ENCODE measurements at places on chromosomes 2 and 18.

DNA sequence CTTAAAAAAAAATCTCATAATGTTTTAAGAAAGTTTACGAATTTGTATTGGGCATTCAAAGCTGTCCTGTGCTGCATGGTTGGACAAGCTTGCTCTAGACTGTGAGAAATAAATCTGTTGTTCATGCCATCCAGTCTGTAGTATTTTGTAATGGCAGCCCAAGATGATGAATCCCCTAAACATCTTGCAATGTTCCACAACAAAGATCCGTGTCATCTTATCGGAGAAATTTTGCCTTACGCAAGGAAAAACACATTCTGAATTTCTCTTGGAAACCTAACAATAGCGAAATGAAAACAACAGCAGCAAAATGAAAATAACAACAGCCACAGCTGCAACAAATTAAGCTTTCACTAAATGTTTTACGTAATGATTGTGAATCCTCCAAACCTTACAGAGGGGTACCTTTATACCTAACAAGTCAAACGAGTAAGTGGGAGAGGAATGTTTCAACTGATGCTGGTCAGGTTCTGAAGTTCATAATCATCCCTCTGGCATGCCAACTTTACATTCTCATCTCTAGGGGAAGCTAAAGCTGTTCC, 76.1 kb upstream of the RNU4ATAC start:
- DNase-seq = no peak

- no peak for DNase-seq
These were observed 675 bp downstream of the PRKD3 start for GRCh38 chr2:37323781-37324535.

- no peak for DNase-seq
These were observed 8.8 kb upstream of the FAM98A start for GRCh38 chr2:33607905-33608304.

- no peak for DNase-seq
These were observed 4.5 kb downstream of the SMARCAL1 start for GRCh38 chr2:216416571-216417307.

DNA sequence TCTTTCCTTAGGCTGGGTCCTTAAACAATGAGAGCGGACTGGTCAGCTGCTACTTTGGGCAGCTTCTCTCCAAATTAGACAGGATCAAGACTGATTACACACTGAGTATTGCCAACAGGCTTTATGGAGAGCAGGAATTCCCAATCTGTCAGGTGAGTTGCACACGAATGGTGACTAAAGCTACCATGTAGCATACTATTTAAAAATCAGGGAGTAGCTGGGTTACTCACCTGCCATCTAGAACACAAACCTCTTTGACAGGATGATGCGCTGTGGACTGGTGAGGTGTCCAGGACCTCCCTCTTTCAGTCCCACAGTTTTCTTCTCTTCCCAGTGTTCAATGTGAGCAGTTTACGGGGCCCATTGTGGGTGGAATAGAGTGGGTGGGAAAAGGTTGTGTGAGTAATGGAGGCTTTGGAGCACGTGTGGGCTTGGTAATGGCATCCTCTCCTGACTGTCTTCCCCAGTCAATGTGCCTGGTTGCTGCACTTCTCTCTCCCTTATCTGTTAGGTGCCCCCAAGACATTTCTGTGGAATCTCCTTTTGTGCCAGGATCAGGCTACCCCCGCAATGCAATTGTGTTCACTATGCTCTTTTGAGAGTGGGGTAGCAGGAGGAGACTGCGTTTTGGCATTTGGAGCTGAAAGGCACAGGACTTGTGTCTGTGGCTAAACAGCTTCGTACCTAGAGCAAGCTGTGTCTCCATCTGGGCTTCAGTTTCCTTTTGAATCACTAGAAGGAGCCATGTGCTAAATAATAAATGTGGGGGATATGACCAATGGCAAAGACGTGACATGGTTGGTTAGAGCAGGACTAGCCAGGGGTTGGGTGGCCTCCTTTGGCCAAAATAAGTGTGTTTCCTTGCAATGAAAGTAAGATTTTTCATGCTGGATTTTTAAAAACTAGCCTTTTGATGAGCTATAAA, 17.7 kb downstream of the SERPINB12 start:
- DNase-seq = no peak

GRCh38 chr2:55073000-55073983, 23.0 kb upstream of the RTN4 start:
- no peak for DNase-seq

All from esophagus squamous epithelium (tissue), 5 donors.